ENCODE measurements at places on chromosomes 2 and 18.

- DNase-seq: no peak
Observed at GRCh38 chr2:135969655-135970387, 15.6 kb downstream of the DARS1 start.

DNA sequence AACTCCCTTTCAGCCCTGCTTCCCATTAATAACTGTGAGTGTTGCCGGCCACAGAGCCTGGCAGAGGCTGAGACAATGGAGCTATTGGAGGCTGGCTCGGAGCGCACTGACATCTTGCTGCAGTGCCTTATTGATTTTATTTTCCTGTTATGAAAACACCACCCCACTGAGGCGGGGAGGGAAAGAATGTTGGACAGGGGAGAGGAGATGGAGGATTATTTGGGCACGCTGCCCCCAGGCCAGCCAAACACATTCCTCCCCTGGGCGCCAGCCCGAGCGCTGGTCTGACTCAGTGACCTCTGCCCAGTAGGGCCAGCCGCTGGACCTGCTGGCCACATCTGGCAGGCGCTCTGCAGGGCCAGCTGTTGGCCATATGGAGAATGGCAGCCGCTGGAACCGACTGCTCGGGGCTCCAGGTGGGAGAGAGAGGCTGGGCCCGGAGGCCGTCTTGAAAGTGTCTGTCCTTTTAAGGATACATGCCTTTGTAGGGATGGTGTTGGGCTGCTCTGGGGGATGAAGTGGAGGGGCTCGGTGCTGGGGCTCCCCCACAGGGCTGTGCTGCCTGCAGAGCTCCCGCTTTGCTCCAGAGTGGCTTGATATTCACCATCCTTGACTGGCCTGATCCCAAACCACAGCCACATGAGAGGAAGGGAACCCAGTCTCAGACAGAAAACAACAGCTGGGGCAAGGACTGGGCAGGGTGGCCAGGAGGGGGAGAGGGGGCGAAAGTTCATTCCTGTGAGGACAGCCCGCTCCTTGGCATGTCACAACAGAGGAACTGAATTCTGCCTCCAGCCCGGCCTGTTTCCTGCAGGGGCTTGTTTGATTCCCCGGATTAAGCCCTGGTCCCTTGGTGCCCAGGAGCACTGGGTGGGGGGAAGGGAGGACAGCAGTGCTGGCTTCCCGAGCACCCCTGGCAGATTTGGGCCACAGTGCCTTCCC lies 179.0 kb downstream of the KLHL29 start:
- peak; percentile 20 for DNase-seq

GRCh38 chr2:204289066-204289465 lies 256.2 kb upstream of the PARD3B start:
- no peak for DNase-seq

- DNase-seq: peak; percentile 61
Observed at GRCh38 chr2:215862351-215862771, 151.0 kb downstream of the MREG start.

GRCh38 chr2:133490411-133490980 lies 77.8 kb downstream of the NCKAP5 start:
- DNase-seq: no peak

DNA sequence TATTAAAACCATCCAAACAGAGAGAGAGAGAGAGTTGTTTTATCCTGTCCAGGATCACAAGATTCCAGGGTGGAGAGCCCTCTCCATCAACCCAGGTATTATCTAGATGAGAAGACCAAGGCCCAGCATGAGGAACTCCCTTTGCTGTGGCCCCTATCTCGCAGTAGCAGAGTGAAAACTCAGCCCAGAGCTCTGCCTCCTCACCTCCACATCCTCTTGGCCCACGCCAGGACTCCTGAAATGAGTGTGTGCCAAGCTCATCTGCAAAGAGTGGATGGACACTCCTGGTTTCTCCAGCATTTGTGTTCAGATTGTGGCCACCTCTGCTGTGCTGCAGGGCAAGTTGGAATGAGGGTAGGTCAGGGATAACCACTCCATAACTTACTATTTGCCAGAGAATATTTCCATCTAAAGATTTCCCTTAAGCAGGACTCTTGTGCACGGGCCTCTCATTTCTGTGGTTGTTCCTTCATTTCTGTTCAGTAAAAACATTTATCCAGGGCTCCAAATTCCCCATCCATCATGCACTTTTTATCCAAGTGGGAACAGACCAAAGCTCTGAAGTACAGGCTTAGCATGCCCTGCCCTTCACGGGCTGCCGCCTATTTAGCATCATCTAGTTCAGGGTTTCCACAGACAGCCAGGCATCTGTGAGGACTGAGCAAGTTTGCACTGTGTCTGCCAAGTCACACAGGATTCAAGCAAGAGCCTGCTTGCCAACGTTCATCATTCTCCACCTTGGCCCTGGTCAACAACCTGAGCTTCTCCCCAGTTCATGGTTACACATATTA lies 583.2 kb upstream of the ID2 start:
- no peak for DNase-seq

DNA sequence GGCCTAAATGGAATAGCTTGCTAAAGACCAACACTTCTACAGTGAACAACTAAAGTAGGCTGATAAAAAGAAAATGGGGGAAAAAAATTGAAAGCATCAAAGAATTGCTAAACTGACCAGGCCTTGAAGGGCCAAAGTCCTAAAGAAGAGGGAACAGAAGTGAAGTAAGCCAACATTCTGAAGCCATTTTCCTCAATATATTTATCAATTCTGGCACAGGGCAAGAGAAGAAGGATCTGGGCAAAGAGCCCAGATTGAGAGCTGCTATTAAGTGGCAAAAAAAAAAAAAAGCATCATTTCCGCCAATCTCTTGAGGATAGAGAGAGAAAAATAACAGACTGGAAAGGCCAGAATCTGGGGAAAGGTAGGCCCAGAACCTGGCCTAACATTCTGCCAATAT lies 25.7 kb downstream of the FANCL start:
- DNase-seq: peak; percentile 3

DNA sequence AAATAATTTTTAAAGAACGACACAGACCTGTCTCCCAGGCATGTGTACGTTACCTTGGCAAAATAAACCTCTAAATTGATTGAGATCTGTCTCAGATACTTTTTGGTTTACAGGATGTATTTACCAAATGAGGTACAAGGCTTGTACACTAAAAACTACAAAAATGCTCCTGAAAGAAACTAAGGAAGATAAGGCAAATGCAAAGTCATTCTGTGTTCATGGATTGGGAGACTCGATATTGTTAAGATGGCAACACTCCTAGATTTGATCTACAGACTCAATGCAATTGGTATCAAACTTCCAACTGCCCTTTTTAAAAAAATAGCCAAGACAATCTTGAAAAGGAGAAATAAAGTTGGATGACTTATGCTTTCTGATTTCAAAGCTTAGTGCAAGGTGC lies 11.5 kb upstream of the KCNE4 start:
- no peak for DNase-seq

DNA sequence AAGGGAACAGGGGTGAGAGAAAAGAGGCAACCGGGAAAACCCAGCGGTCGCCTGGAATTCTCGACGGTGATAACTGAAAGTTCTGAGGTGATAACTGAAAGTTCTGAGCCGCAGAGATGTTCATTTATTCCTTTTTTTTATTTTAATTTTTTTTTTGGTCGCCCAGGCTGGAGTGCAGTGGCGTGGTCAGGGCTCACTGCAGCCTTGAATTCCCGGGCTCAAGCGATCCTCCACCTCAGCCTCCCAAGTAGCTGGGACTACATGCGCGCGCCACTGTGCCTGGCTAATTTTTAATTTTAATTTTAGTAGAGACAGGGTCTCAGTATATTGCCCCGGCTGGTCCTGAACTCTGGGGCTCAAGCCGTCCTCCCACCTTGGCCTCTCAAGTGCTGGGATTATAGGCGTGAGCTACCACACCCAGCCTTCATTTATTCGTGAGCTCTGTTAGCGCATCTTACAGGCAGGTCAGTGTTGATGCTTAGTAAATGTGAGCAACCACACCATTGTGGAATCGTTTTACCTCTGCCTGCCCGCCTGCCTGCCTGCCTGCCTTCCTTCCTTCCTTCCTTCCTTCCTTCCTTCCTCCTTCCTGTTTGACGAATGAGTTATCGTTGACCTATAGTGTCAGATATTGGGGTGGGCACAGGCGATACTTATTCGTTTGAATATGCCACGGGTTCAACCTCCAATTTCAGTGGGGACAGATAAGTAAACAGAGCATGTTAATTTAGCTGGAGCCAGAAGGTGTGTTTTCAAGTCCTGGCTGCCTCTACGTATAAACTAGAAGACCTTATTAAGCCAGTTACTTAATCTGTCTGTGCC lies 557 bp upstream of the E2F6 start:
- no peak for DNase-seq

- peak; percentile 75 for DNase-seq
Observed at GRCh38 chr2:43131051-43131889, 95.1 kb downstream of the ZFP36L2 start.

DNA sequence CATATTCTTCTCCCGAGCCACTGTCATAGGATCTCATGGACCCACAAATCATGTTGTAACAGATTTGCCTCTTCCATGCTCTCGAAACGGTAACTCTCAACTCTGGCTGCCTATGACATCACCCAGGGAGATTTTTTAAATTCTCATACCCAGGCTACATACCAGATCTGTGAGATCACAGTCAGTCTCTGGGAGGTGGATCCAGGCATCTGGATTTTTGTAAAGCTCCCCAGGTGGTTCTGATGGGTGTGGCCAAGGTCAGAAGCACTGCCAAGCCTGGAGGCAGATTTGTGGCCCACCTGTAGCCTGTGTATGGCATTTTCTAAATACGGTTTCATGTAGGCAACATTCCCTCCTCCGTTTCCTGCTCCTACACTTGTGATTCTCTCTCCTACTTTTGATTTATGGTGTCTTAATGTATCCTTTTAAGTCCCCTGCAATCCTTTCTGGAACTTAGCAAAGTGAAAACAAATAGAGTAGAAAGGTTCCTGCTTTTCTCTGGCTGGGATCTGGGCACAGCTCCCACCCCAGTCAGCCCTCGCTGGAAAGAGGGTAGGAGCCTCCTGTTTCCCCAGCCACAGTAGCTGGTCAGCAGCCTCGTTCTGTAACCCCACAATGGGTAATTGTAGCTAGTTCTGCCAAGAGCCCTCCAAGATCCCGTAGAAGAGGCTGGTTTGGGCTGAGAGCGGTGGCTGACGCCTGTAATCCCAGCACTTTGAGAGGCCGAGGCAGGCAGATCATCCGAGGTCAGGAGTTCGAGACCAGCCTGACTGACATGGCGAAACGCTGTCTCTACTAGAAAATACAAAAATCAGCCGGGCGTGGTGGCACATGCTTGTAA lies 96.2 kb downstream of the KLHL29 start:
- peak; percentile 91 for DNase-seq

GRCh38 chr2:175571078-175571653 lies 389.7 kb upstream of the ATP5MC3 start:
- peak; percentile 6 for DNase-seq

DNA sequence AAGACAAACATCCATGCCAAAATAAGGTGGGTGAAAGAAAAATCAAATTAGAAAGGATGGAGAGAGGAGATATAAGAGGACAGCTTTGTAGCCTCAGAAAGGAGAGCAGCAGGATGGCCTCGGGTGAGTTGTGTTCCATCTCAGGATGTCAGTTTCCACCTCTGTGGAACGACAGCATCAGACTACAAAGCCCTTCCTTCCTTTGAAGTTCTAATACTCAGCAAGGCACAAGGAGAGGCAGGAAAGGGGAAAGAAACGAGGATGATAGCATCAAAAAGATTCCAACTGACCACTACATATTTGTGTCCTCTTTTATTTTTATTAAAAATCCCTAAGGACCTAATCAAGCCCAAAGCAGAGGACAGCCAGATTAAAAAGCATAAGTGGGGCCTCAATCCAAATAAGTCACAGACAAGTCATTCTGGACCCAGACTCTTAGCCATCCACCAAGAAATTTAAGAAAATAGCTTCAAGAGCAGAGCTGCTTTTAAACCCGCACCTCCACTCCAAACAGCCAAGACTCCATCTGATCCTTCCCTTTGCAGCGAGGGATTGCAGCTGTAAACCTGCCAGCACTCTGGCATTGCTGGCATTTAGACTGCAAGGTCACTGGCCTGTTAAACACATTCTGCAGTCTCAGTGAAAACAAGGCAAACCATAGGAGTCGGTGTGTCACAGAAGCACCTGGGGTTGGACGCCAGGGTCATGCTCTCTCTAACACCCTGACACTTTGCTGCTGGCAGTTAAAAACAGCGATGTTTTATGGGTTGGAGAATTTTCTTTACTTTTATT lies 314.5 kb upstream of the CHAC2 start:
- no peak for DNase-seq

DNA sequence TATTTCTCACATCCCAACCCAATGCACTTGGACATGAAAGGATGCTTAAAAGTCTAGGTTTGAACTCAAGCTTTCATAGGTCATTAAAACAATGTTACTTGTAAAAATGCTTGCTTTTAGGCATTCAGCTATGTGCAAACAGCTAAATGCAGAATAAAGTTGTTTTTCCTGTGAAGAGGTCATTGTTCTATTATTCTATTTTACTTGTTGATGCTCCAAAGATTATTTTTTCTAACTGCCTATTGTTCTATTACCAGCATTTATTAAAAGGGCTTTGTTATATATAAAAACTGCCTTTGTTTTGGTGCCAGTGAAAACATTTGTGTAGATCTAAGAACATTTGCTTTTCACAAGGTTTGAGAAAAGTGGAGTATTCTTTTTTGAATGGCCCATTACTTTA lies 49.4 kb downstream of the TMEM178A start:
- DNase-seq: no peak

DNA sequence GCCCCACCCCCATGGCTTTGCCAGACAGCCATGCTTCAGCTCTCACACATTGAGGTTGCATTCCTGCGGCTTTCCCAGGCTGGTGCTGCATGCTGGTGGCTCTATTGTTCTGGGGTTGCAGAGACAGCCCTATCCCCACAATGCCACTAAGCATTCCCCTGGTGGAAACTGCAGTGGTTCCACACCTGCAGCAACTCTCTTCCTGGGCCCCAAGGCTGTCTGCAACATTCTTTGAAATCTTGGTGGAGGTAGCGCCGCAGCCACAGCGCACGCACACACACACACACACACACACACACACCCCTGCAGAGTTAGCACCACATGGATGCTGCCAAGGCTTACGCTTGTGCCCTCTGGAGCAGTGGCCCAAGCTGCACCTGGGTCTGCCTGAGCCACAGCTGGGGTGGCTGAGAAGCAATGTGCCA lies 21.4 kb downstream of the SFXN5 start:
- DNase-seq: peak; percentile 34

DNA sequence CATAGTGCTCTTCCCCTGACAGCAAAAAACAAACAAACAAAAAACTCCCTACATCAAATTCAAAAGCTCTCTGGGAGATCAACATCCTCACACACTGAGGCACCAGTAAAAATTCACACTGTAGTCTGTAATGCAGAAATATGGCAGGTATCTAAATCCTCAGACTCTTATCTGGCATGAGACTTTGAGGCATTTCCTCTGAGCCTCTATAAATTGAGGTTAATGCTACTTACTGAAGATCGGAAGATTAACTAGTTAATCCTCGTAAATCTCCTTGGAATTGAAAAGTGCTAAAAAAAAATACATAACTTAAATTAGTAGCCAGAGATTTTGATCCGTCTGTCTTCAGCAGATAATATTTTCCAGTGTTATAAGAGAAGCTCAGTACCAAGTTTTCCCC lies 65.0 kb downstream of the AP1S3 start:
- no peak for DNase-seq

Measured in fibroblast of skin of right quadriceps (primary cell).